ENCODE measurements at places on chromosomes 2 and 18.

DNA sequence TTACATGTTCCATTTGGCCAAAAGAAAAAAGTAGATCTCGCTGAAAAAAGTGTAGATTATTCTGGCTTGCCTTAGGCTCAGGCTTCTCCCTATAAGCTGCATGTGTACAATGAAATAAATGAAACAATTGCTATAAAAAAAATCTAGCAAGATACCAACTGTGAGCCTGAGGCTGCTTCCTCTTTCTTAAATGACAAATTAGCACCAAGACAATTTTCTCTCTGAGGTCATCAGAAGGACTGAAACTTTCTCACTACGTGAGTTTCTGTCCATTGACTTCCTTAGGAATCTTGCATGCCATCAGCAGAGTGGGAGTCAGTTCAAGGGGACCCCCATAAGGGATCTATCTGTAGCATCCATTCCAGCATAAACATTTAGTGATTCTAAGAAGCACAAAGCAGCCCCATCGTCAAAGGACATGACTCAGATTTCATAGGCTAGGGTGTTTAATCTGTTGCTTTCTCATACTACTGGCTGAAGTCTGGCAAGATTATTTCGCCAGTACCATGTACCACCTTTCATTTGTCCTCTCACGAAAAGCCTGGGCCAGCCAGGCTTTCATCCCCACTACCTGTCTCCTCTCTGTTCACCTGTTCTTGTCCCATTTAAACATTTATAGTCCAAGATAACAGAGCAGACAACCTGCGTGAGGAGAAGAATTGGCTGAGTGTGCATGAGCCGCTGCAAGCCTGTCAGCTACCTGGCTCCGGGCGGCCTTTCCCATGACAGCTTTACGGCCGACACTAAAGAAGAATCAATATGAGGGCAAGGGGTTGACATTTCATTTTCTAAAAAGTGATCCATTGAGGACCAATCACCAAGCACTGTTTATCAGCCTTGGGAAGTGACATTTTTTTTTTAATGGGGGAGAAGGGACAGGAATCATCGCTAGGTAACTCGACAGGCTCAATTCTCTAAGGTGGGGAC lies 120.0 kb downstream of the EPHA4 start:
- no peak for DNase-seq

- no peak for DNase-seq
Measured at GRCh38 chr2:207920721-207921120, 104.6 kb downstream of the PLEKHM3 start.

- DNase-seq: peak; percentile 79
Measured at GRCh38 chr18:34738175-34738894, 28.2 kb downstream of the DTNA start.

- peak; percentile 91 for DNase-seq
Measured at GRCh38 chr2:138121666-138122661, 157.7 kb downstream of the HNMT start.

- DNase-seq: no peak
Measured at GRCh38 chr18:2537296-2537695, 34.0 kb downstream of the METTL4 start.

Measured in NCI-H748 treated with DMSO at 0.1 percent for 48 hours (cell line).